ENCODE measurements at places on chromosomes 13 and 19.

GRCh38 chr13:93789058-93789457 is 562.5 kb downstream of the GPC6 start:
- no peak for DNase-seq

GRCh38 chr13:108919036-108919907 is 289.9 kb downstream of the MYO16 start:
- no peak for DNase-seq

- DNase-seq: no peak
Measured at GRCh38 chr13:41398494-41399170, 58.7 kb upstream of the RGCC start.

DNA sequence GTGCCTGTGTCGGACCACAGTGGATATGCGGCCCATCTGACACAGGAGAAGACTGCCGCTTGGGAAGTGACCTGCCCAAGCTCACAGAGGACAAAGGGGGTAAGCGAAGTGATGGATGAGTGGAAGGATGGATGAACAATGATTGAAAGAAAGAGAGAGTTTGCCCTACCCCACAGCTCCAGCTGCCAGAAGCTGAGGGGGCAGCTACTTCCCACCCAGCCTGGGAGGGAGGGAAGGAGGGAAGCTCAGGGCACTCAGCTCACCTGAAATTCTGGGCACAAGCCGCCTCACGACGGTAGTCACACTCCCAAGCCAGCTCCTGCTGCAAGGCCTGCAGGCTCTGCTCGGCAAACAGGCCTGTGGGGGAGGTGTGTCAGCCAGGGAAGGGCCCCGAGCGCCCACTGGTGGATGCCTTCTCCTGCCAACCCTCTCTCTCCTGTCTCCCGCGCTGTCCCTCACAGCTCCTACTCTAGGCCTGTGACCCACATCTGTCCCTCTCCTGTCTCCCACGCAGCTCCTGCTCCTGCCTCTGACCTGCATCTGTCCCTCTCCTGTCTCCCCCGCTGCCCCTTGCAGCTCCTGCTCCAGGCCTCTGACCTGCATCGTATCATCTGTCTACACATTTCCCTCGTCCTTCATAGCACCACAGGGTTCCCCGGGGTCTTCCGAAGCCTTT is 12.0 kb upstream of the NUMBL start:
- DNase-seq: no peak

DNA sequence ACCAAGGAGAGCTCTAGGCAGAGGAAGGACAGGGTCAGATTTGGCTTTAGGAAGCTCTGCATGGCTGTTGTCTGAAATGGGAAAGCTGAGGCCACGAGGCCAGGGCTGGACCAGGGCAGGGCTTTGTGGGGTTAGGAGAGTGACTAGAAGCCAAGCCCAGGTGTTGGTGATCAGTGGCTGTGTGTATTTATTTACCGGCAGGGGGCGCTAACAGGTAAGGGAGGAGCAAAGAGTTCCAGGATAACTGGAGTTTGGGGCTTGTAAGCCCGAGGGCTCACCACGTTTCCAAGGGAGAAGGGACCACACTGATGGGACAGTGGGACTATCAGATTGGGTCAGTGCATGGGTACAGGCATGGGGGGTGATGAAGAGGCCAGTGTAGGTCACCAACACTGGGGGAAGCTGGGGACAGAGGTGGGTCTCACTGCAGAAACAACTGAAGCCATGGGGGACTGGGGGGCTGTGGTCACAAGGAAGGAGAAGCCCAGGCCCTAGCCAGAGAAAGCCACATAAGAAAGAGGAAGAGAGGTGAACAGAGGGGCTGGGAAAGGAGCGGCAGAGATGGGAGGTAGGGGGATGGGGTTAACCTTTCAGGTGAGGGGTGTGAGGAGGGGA is 3.9 kb downstream of the TMEM147 start:
- DNase-seq: no peak

DNA sequence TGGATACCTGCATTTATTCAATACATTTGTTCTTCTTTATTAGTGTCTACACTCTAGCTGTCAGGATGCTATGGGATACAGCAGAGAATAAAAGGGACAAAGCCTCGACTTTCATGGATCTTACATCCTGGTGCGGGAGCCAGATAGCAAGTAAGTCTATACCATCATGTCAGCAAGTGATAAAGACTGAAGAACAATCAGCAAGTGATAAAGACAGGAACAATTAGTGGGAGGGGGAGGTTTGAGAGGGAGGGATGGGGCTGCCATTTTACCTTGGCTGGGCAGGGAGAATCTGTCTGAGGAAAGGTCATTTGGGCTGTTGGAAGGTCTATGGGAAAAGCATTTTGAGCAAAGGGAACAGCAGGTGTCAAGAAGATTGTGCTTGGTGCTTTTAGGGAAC is 2.6 kb upstream of the UBE2S start:
- DNase-seq: no peak

DNA sequence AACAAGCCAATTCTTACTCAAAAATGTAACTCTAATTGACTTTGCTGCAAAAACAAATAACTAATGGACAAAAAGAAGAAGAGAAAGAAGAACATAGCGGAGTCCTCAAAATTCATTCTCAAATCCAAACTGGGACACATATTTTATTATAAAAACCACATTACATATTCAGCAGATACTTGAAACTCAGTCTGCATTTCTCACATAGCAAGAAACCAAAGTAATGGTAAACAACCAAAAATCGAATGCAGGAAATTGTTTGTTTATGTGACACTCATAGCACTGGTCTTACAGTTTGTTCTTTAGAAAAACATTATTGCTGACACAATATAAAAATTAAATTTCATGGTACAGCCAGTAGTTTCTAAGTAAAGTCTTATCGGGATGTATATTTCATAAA is 789.8 kb downstream of the SLITRK6 start:
- no peak for DNase-seq

All from activated gamma-delta T cell (primary cell).